ENCODE measurements at places on chromosomes 12 and 14.

GRCh38 chr14:85527006-85527405 lies 2.9 kb upstream of the FLRT2 start:
- DNase-seq: no peak

- DNase-seq: no peak
Measured at GRCh38 chr12:107138990-107139389, 45.6 kb upstream of the CRY1 start.

DNA sequence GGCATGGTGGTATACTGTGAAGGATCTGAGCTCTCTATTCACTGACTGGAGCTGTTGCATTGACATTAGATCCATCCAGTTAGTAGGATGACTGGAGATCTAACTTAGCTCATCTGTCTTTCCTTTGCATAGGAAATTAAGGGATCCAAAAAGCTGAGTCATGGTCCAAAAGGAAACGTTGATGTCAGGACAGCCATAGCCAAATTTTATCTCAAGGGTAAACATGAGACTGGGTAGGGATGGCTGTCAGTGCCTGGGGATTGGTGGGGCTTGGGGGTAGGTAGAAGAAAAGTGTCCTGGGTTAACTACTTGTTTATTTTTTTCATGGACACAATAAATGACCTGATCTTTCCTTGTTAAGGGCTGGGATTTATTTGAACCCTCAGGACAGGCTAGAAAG lies 4.6 kb downstream of the FAM177A1 start:
- DNase-seq: no peak

DNA sequence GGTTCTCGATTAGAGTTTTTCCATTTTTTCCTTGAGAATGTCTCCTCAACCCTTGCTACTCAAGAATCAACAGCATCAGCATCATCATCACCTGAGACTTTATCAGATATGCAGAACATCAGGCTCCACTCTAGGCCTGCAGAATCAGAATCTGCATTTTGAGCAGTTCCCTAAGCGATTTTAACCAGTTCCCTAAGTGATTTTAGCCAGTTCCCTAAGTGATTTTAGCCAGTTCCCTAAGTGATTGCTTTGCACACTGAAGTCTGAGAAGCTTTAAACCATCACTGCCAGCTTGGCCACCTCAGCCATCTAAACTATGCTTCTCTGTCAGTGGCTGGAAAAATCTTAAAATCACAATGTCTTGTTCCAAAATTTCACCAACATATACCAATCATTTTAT lies 29.4 kb upstream of the SLC38A1 start:
- no peak for DNase-seq

GRCh38 chr12:85836197-85837090 lies at the start of gene RASSF9:
TSS of gene RASSF9 (minus strand) at chr12:85836409. CDS start at chr12:85836201, 208 bp downstream.
- DNase-seq: no peak

DNA sequence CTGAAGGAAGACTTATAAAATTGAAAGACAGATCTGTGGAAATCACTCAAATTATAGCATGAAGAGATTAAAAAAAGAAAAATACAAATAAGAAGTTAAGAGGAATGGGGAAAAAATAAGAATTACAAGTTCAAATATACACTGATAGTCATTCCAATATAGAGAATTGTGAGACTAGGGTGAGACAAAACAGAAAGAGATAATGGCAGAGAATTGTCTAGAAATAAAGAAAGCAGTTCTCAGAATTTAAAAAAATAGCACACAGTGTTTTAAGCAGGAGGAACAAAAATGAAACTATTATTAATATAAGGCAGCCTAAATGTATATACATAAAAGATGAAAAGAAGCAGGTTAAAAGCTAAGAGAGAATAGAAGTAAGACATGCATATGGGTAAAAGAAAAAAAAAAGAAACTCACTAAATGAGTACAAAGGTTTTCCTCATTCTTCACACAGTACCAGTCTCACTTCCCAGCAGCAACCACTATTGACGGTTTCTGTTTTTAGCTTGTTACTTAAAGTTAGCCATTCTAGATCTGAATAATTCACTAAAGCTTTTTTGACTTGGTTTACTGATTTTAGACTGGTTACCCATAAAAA lies 31.1 kb downstream of the SLC38A4 start:
- DNase-seq: no peak

GRCh38 chr12:96437171-96437445 lies 36.9 kb upstream of the CDK17 start:
- no peak for DNase-seq

- DNase-seq: no peak
Measured at GRCh38 chr14:63088865-63089264, 43.6 kb upstream of the KCNH5 start.

DNA sequence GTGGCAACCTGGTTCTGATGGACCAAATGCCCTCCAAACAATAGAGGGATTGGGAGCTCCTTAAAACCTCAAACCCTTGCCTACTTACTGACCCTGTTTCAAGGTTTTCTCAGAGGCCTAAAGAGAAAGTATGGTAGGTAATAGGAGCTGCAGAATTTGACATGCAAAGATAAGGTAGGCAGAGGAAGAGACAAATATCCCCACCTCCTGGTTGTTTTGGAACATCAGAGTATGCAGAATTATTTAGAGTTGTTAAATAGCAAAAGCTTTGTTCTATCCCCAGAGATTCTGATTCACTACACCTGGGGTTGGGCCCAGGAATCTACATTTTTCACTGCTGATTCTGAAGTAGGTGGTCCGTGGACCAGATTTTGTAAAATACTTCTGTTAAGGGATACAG lies 421.2 kb downstream of the SOX5 start:
- no peak for DNase-seq

- DNase-seq: no peak
Measured at GRCh38 chr12:9391815-9392214, 183.6 kb upstream of the PZP start.

- no peak for DNase-seq
Measured at GRCh38 chr12:11723993-11724392, 74.5 kb downstream of the ETV6 start.

- DNase-seq: no peak
Measured at GRCh38 chr12:130764475-130765185, 48.5 kb upstream of the RIMBP2 start.

DNA sequence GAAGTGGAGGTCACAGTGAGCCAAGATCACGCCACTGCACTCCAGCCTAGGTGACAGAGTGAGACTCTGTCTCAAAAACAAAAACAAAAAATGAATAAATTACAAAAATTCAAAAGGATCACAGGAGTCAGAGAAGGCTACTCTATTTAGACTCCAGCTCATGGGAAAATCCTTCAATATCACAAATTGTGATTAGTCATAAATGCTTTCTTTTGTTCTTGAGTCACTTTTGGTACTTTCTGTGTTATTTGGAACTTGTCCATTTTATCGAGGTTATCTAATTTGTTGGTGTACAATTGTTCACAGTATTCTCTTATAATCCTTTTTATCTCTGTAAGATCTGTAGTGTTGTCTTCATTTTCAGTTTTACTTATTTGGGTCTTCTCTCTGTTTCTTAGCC lies 18.9 kb downstream of the ALDH2 start:
- DNase-seq: no peak

DNA sequence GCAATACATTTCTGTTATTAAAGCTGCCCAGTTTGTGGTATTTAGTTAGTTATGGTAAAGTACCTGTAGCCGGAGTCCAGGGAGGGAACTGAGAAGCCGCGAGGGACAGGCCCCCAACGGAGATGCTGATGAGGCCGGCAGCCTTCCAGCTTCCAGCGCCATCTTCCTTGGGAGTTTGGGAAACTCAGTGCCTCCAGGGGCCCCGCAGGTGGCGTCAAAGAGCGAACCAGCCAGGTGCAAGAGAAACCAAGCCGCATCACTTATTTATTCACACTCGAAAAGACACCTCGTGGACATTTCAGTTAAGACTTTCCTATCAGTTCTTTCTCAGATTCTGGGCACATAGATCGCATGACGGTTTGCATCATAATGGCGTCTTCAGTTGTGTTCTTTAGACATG lies 216.6 kb downstream of the GLT1D1 start:
- no peak for DNase-seq

DNA sequence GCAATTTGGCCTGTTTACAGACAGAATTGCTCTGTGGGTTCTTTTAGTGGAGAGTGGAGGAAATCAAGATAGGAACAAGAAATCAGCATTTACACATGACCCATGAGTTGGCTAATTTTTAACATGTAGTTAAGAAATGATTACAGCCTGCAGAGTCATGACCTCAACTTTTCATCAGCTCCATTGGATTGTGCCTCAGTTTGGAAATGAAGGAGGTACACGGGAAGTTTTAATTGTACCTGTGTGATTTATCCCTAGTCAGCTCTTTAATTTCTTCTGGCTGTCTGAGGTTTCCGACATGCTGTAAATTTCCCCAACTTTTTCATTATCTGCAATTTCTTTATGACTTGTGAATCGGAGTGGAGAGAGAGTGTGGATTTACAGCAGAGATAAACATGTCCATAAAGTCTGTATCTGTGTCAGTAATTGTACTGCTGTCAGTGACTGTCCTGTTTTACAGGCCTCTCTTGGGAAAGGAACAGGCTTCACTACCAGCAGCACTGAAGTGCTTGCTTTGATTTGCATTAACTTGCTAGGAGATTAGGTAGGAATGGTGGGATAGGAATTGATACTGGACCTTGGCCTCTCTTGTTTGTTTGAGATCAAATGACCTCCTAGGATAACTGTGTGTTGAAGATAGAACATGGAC lies 49.2 kb downstream of the LIN52 start:
- DNase-seq: no peak

DNA sequence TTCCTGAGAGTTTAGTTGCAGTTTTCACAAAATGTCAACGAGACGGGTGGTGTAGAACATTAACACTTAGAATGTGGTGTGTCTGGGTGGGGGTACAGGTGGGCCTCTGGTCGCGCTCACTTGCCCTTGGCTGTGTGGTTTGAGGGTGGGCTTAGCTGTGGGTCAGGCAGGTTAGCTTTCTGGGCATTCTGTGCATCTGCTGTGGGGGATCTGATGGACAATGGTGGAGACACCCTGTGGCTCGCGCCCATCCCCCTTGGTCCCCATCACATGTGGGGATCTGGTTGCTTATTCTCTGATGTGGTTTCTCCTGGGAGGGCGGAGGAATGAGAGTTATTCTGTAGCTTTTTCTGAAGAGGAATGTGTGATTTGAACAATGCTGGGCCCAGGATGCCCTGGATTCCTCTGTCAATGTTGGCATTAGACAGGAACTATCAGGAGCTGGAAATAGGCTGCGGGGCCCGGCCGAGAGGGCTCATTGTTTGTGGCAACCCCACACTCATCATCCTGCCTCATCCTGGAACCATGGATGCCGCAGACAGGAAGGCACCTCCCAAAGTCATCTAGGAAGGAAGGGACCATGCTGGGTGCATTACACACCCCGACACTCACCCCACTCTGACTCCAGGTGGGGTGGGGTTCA lies 101.6 kb downstream of the TSPAN9 start:
- no peak for DNase-seq

DNA sequence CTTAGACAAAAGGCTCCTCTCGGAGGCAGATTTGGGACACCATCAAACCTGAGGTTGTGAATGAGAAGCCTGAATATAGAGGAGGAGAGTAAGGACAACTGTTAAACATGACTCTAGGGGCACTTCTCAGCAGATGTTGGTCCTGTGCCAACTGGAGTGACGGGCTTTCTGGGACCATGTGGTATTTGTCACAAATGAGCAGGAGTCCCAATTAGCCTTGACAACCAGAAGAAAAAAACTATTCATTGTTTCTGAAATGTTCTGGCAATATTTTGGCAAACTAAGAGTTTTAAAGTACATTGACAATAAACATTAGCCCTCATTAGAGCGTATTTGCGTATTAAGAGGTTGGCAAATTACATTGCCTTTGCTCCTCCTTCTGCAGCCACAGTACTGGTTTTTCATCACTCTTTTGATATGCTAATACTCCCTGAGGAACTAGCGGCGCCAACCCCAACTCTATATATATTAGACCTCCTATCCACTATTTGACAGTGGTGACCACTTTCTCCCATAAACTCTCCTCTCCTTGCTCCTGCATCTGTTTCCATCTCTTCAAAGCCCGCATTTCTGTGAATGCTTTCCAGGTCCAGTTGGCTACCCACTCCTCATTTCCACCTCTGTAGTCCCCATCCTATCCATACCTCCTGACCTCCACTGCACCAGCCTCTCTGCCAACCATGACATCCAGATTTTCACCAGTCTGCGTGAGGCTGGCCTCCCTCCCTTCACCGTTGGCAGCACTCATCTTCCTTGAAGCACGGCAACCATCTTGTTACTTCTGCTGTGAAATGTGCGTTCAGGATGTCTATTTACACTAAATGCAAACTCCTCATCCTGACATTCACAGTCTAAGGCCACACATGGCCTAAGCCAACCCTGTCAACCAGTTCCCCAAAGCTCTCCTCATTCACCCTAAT lies 100.7 kb downstream of the ZFC3H1 start:
- DNase-seq: no peak

DNA sequence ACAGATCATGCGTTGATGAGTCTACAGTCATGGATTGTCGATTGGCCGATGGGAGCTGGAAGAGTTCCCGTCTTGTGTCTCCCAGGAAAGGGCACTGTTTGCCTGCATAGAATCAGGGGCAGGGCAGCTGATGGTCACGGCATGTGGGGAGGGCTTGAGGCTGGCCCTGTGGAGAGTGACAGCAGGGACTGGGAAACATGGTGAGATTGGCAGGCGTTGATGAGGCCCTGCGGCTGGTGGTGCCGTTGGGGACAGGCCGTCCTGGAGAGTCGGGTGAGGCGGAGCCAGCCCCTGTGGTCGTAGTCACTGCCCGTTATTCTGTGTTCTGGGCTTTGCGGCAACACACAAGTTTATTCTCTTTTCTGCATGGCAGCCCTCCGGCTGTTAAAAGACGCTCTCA lies 52.9 kb downstream of the TECPR2 start:
- DNase-seq: no peak

GRCh38 chr12:53391724-53392123 lies 11.7 kb downstream of the SP1 start:
- DNase-seq: no peak

DNA sequence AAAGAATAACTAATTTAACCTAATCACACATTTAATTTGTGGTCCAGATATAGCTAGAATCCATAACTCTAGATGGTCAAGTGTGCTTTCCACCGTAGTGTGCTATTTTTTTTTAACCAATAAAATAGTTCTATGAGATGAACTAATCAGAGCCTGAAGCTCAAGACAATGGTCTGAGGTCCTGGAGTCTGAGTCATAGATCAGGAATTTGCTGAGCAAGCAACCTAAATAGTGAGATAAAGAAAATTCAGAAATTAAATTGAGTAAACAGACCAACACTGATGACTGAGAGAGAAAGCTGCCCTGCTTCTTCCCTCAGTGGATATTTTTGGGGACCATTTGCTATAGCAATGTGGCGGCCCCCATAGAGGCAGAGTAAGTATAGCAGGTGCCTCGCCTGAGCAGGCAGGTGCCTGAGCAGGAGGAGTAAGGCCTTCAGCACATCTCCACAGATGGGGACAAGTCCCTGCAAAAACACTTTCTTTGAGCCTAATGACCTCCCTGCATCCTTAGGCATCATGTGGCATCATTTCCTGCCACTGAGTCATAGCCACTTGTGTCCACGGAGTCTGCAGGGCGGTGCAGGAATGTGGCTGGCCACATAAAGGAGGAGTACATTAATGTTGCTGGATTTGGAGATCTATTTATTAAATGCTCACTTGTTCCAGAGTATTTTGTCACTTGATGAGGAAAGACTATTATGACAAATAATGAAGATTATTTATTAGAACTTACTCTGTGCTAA lies 13.9 kb upstream of the CLEC4E start:
- no peak for DNase-seq

- DNase-seq: no peak
Measured at GRCh38 chr14:38016497-38016896, 191.2 kb upstream of the SSTR1 start.

GRCh38 chr12:131528667-131529066 lies 182.2 kb upstream of the SFSWAP start:
- DNase-seq: no peak

All from NK-92 treated with Interleukin-12 subunit alpha and Interleukin-12 subunit beta, amount 100 ng/mL, for 24 hours (cell line).